Activated CD4-positive, alpha-beta T cell treated with anti-CD3 and anti-CD28 coated beads, Interleukin-2, amount 50 U/mL, for 16 hours (primary cell): ENCODE measurements at places on chromosomes 3 and 15.

DNA sequence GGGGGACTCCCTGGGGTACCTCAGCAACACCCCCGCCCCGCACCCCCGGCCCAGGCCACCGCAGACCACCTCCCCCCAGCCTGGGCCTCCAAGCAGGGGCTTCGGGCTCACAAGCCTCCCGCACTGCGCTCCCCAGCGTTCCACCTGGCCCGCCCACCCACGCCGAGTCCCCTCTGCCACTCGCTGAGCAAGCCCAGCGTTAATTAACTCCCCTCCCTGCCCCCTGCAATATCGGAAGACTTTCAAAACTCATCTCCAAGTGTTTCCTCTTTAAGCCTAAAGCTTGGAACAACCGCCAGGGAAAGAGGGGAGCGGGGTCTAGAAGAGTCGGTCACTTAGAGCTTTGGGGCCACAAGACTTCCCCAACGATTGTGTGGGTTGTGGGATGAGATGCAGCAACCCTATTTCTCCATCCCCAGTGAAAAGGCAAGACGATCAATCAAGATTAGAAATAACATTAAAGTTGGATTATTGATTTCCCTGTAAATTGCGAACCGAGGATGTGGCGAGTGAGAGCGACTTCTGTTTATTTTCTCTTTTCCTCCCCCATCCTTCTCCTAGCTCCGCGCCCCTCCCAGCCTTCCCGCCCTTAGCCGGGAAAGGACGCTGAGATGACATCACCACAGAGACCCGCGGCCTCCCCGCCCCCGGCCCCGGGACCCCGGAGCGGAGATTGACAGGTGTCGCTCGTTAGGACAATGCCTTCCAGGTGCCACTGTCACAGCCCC is 30.2 kb downstream of the NR2F2 start:
- DNase-seq, result no peak

- no peak for DNase-seq
These were observed 35.2 kb downstream of the MGLL start for GRCh38 chr3:127787071-127787490.

- no peak for DNase-seq
These were observed 34.3 kb downstream of the ZXDC start for GRCh38 chr3:126441256-126441880.

DNA sequence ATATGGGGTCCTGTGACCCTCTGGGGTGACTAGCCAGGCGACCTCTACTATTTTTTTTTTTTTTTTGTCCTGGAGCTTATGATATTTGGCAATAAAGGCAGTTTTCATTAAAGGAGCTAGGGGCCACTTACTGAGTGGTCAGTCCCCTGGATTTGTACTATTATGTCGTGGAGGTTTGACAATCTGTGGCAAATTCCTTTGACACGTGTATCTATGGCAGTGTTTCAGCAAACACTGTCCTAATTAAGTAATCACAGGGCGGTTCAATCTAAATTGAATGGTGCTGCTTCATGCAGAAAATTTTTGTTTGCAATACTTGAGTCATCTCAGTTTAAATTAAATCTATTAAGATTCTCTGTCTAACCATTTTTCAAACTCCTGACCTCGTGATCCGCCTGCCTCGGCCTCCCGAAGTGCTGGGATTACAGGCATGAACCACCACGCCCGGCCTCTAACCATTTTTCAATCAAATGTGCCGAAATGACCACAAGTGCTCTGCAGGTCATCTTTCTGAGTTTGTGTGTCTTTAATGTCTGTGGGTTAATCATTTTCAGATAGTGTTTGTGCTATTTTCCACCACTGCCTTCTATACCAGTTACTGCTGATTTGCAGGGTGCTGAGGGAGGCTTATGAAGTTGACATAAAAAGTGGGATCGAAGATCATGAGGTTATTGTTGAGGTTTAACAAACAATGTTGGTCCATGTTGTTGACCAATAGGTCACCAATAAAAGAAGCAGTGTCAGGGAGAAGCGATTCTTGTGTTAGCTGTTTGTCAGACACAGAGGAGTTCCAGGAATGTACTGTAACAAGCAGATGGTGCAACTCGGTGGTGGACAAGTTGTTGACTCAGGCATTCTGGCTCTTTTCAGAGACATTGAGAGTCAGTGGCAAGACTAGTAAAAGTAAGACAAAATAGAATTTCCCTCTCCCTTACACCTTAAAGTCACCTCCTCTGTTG is 18.6 kb upstream of the SLC2A2 start:
- no peak for DNase-seq

DNA sequence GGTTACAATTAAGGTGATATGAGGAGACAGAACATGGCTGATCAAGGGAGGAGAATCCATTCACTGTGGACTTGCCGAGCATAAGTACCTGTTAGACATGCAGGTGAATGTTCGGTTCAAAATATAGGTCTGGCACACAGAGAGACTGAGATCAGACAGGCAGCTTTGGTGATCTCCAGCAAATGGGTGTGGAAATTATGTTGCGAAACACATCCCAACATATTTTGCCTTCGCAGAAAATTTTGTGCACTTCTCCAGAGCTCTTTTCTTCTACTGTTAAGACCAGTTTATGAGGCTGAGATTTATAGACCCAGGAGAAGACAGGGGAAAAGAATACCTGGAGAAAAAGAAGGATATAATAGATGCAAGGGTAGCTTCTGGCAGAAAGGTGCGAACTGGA is 183.2 kb downstream of the NEK10 start:
- DNase-seq, result no peak

DNA sequence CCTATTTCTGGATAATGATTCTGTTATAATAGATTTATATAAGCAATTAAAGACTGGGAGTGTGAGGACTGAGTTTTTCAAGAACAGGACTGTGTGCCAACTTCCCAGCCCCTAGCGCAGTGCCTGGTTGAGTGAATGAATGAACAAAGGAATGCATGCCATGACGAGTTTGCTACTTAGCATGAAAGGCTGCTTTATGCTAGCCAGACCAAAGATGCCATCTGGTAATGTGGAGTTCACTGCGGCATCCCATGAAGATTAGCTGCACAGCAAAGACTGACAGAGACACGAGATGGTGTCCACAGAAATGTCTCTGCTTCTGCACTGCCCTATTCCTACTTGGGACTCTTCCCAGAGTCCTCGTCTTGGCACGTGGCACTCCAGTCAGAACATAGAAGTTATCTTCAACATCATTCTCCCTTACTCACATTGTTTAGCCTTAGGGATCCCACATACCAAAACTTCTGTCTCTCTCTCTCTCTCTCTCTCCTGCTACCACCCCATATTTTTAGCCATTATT is 283.9 kb upstream of the CTNNB1 start:
- no peak for DNase-seq

DNA sequence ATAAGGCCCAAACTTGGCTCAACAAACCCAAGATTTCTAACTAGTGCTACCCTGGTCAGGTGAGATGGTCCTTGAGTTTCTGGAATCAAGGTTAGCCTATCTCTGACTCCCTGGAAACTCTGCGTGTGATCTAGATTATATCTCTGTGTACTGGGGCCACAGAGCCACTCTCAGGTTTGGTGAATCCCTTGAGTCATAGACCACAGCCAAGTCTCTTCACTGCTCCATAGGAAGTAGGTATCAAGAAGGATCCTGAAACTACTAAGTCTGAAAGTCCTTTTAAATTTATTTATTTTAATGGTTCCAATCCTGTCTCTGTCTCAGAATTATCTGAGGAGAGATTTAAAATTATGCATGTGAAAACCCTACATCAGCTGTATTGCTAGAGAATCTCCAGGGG is 99.1 kb downstream of the TUSC7 start:
- no peak for DNase-seq

DNA sequence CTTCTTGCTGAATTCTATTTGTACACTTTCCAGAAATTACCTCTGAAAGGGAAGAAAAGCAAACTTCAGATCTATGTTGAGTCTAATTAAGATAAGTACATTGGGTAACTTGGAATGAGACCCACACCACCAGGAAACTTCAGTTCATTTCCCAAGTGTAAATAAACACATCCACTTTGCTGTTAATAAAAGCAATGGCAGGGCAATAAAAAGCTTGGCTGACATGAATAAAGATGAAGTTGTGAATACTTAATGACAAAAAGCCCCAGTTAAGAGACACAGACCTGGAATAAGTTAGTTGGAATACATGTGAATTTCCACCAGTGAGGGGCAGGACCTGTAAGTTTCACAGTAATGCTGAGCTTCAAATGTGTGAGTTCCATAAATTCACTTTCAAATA is 83.3 kb downstream of the MEX3B start:
- DNase-seq, result no peak
